NCI-H446 (cell line): ENCODE measurements at places on chromosomes 1 and 21.

- DNase-seq, result no peak
Measured at GRCh38 chr1:202254454-202255252, 61.1 kb downstream of the LGR6 start.

DNA sequence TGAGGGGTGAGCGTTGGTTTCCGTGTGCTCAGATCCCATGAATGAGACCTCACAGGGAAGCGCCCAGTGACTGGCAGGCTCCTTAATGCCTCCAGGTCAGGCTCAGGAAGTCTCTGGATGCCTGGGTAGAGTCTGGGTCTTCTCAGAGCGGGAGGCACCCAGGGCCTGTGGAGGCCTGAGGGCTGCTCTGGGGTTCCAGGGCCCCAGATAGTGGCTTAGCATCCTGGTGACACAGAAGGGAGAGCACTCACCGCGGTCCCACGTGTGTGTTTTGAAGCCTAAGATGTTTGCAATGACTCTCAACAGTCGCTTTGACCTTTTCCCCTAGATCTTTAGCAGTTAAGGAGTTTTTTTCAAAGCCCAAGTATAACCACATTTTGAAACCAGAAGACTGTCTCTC is 25.0 kb downstream of the PRMT2 start:
- DNase-seq, result no peak

- DNase-seq, result no peak
Measured at GRCh38 chr1:167880580-167881021, 33.3 kb downstream of the ADCY10 start.

- DNase-seq, result no peak
Measured at GRCh38 chr1:228242409-228242808, 34.6 kb downstream of the OBSCN start.

DNA sequence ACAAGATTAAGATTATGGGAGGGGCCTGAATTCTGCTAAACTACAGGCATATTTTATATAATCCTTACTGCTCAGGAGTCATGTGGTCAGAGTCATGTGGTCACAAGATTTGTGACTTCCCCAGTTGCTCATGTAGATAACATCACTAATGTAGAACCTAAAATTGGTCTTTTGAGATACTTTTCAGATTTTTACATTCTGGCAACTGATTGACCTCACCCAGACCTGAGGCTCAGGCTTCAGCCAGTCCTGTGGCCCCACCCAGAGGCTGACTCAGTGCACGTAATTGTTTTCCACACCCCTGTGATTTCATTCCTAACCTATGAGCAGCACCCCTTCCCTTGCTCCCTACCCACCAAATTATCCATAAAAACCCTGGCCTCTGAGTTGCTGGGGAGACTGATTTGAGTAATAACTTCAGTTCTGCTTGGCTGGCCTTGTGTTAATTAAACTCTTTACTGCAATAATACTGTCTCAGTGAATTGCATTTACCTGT is 41.7 kb upstream of the ZNF326 start:
- DNase-seq, result peak; percentile 12

DNA sequence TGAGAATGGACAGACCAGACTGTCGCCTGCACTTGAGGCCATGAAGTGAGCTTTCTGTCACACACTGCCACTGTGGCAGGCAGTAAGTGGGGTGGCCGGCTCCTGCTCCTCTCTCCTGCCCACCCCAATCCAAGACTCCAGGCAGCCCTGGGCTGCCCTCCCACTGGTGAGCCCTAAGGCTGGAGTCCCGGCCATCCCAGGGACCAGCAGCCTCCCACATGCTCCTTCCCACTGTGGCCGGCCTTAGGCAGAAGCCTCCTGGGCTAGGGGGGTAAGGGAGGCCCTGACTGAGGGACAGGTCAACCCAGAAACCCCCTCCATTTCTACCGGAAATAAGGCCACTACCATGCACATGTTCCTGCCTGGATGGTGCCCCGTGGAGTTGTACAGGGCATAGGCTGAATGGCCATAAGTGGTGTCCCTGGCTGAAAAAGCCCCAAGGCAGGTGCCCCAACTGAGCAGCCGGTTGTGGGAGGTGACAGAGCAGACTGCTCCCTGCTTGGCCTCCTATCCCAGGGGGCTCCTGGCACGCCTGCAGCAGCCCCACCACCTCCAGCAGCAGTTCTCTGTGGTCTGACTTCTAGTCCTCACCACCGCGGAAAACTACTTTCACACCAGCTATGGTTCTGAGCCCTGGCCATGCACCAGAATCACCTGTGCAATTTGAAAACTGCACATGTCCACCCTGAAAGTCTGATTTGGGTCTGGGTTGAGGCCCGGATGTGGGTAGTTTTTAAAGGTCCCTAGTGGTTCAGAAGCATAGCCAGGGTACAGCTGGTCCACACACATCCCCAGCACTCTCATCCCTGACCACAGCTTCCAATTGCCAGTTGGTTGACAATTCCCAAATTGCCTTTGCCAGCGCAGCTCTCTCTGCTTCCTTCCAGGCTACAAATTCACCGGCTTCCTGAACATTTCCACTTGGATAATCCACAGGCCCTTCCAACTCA is 1.6 kb upstream of the ARTN start:
- no peak for DNase-seq

DNA sequence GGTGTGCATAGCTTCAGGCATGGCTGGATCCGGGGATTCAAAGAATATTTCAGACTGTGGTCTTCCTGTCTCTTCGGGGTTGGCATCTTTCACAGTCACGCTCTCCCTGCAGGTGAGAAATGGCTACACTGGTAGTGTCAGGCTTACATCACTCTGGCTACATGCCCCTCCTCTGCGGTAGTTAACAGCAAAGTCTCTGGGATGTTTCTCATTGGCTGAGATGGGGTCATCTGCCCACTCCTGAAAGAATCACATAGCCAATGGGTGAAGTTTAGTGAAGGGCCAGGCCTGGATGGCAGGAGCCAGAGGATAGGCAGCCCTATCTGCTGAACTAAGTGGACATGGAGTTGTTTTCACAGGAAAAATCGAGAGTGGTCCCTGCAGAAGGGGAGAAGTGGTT is 356.5 kb downstream of the MATN1 start:
- DNase-seq, result no peak

- DNase-seq, result no peak
Measured at GRCh38 chr1:185907246-185907645, 173.1 kb downstream of the HMCN1 start.

- DNase-seq, result no peak
Measured at GRCh38 chr1:119285482-119285881, 83.1 kb upstream of the HAO2 start.

- peak; percentile 22 for DNase-seq
Measured at GRCh38 chr1:162703708-162704107, 71.4 kb downstream of the DDR2 start.

GRCh38 chr1:185448591-185449186 is 131.6 kb upstream of the IVNS1ABP start:
- no peak for DNase-seq

GRCh38 chr1:2128189-2128901 is 66.2 kb downstream of the FAAP20 start:
- DNase-seq, result no peak

DNA sequence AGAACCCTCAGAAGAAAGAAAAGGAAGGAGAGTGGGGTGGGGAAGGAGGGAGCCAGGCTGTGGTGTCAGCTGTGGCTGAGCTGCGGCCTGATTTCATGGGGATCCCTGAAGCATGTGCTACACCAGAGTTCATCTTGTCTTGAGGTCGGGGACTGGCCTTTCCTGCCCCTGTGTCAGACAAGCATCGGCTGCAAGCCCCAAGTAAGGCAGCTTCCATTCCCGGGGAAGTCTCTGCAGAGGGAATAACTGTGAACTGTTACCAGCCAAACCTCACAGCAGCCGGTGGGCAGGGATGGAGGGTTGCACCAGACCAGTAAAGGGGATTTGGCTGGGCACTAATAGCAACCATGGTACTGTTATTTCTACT is 35.7 kb upstream of the BTG2 start:
- DNase-seq, result no peak

DNA sequence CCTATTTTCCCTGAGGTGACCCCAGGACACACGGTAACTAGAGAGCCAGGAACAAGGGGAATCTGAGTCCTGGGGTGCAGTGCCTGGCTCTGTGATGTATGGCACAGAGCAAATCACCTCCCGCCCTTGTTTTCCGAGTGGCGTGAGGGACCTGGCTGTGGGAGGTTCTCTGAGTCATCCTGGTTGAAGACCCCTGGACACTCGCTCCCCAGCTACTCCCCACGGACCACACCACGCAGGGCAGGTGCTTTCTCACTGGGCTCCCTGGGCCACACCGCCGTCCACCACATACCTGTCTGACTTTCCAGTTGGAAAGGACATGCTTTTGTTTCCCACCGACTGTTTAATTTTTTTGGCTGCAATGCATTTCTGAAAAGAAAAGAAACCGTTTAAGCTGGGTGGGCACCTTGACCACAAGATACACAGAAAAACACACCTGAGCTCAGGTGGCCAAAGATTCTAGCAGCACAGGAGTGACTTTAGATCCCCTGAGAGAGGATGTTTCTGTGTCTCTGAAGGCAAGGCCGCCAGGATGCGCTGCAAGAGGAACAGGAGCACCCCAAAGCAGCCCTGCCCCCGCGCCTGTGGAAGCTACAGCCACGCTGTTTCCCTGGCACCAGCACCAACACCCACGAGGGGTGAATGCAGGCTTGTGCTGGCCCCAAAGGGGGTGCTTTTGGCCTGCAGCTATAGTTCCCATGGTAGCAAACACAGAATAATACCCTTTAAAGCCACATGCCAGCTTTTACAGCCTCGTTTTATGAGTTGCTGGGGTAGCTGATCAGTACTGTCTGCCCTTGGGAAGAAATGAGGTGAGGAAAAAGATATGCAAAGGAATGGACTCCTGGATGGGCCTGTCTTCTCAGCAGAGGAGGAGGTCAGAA is 8.1 kb upstream of the SRM start:
- no peak for DNase-seq

DNA sequence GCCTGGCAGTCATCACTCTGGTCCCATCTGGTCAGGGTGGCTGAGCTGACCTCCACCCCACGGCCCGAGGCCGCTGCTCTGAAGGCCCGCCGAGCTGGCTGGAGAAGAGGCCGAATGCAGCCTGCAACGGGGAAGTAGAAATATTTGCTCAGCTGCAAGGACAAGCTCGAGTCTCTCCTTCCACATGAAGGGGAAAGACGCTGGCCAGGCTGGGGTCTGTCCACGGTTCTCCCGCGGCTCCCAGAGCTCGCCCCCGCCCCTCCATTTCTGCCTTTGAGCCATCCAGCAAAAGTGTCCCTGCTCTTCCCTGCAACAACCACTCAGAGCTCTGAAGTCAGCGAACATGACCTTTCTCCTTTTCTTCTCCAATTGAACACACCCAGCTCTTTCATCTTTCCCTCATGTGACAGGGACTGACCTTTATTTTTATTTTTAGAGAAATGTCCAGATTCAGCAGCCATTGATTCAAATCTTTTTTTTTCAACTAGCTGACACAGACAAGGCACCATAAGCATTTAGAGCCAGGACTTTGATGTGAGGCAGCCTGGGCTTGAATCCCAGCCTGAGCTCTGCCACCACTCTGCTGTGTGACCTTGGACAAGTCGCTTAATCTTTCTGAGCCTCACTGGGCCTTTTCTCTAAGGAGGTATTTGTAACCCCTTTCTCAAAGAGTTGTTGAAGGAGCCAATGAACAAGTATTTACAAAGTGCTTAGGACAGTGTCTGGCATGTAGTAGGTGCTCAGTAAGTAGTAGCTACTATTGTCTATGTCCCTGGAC is 149.3 kb upstream of the WNT4 start:
- DNase-seq, result no peak

DNA sequence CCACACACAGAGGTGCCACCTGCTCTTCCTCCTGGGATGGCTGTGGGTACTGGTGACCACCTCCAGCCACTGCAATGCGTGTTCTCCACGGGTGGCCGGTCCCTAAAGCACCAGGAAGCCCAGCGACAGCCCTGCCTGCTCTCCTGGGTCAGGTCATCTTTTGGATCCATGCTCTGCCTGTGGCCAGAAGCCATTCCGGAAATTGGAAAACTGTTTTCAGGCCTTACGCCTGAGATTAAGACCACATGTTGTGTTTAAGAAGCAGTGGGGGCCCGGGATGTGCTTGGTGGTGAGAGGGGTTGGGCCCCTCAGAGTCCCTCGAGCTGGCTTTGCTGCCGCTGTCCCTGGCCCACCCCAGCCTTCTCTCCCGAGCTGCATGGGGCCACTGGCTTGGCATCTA is 150.8 kb downstream of the PEX14 start:
- DNase-seq, result no peak

DNA sequence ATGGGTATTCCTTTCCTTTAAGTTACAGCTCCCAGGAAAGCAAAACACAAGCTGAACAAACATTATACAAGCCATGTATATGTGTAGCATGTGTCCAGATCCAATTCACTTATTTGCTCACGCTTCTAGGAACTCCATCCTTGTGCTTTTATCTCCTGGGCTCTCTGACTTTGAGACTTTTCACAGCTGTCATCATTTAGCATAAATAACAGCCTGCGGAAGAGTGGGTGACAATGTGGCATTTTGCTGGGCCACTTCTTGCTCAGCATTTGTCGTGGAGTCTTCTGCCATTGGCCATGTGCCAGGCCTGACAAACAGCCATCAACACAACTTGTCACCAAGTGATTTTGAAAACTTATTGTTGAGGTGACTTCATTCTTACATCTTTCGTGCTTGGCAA is 164.3 kb downstream of the KIF26B start:
- no peak for DNase-seq

DNA sequence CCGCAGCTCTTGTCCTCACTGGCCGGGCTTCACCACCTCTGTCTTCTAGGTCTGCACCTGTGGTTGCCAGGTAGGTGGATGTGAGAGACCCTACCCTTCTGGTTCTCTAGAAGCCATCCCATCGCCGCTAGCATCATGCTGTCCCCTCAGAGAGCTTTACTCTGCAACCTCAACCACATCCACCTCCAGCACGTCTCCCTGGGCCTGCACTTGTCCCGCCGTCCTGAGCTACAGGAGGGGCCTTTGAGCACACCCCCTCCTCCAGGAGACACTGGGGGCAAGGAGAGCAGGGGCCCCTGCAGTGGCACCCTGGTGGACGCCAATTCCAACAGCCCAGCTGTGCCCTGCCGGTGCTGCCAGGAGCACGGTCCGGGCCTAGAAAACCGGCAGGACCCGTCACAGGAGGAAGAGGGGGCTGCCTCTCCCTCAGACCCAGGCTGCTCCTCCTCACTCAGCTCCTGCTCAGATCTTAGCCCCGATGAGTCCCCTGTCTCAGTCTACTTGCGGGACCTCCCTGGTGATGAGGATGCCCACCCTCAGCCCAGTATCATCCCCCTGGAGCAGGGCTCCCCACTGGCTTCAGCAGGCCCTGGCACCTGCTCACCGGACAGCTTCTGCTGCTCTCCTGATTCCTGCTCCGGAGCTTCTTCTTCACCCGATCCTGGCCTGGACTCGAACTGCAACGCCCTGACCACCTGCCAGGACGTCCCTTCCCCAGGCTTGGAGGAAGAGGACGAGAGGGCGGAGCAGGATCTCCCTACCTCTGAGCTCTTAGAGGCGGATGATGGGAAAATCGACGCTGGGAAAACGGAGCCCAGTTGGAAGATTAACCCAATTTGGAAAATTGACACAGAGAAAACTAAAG is 1.2 kb downstream of the RUSC1 start:
- no peak for DNase-seq

GRCh38 chr1:199123615-199124014 is 484.8 kb downstream of the PTPRC start:
- no peak for DNase-seq

DNA sequence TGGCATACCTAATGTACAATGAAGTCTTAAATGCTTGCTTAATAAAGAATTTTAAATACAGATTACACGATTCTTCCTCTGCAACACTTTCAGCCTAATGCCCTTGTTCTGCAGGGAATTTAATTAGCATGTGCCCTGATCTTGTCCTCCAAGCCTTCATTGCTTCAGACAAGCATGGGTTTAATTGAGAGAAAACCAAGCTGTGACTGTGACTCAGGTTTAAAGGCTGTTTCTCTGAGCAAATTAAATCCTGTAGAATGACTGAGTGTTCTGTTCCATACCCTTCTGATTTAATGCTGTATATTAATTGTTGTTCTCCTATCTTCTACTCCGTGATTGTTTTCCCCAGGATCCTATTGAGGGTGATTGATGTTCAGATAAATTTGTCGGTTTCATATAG is 269.0 kb upstream of the PRMT6 start:
- no peak for DNase-seq
